GM12891 (cell line): ENCODE measurements at places on chromosomes 11 and 22.

DNA sequence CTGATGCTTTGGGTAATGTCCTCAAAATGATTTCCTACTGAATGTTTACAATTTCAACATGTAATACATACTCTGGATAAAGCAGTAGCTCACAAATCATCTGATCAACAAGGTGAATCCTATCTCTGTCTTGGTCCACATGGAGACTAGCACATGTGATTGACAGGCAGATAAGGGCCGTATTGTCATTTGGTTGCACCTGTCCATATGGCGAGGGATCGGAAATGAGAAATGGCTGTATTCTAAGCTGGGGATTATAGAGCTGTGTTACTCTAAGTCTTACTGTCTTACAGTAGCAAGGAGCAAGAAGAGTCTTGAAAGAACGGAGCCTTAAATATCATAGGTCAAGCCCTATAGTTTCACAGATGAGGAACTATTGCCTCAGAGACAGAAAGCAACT, 55.7 kb downstream of the APIP start:
- no peak for DNase-seq

DNA sequence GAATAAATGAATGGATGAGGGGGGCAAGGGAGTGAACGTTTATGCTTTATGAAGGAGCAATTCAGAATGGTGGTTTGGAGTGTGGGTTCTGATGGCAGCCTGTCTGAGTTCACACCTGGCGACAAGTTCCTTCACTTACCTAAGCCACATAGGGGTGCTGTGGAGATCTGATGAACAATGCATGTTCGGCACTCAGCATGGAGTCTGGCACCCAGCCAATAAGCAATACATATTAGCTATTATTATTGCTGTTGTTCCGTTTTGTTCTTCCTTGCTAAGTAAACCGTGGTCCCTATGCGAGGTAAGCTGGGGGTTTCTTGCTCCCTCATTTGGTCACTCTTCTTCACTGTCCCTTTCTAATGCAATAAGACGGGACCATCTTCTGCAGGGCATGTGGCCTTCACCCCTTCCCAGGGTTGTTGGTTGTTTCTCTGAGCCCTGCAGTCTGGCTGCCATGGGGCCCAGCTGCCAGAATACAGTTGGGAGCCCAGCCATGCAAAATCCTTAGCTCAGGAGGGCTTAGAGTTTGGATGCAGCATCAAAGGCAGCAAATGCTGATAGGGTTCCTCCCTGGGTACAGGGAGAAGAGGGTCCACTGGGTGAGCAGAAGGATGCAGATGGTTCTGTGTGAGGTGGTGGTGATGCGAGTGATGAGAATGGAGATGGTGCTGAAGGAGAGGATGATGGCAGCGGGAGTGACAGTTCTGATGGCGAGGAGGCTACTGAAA, 6.4 kb upstream of the PKNOX2 start:
- DNase-seq = no peak

DNA sequence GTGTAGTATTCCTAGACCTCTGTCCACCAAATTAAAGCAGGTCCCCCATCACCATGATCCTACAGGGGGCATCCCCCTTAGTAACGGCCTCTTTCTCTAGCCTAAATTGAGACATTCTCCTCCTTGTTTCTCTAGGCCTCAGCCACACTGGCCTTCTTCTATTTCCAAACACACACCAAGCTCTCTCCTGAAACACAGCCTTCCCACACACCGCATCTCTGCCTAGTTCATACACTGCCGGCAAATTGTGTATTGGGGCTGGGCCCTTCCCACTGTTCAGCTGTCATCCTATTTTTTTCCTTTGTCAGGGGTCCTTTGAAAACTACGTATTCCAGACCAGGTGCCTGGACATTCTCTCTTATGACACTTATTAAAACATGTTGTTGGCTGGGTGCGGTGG, 11.5 kb upstream of the VPREB1 start:
- DNase-seq = no peak

- no peak for DNase-seq
Observed at GRCh38 chr11:92130421-92130831, 94.2 kb upstream of the FAT3 start.

DNA sequence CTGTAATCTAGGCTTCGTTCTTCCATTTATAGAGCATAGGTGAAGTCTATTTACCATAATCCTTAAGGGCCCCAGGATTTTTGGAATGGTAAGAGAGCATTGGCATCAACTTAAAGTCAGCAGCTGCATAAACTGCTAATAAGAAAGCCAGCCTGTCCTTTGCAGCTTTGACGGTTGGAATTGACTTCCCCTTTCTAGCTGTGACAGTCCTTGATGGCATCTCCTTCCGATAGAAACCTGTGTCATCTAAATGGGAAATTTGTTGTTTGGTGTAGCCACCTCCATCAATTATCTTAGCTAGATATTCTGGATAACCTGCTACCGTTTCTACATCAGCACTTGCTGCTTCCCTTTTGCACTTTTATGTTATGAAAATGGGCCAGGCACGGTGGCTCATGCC, 58.0 kb upstream of the GLYATL1B start:
- no peak for DNase-seq

DNA sequence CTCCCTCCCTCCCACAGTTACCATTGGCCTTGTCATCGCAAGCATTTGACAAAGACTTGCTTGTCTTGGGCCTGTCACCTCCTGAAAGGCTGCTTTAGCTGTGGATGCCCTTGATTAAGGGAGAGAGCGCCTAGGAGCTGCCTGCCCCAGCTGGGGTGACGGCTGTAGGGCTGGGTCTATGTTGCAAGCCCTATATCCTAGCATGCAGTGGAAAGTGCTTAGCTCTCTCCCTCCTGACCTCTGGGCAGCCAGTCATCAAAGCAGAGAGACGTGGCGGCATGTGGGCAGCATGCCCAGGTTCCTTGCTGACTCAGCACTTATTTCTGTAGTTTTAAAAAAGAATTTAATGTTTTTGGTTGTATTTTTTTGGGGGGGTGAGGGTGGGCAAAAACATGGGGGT, 75.9 kb downstream of the BARX2 start:
- DNase-seq = no peak
